Islet precursor cell (in vitro differentiated cells): ENCODE measurements at places on chromosomes 6 and 20.

DNA sequence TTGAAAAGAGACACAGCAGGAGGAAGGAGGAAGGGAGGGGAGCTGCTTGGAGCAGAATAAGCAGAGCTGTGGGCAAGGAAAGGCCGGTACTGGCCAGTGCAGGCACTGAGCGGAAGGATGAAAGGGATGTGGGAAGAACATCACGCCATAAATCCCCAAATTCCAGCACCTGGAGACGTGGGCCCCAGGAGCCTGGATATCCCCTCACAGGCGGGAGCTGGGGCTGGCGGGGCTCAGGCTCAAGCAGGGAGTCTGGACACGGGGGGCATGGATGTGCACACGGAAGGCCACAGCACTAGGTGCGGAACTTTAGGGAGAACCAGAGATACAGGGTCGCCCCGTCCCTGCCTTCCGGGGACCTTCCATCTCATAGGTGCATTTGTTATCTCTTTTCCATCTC lies 7.5 kb upstream of the RPP40 start:
- no peak for DNase-seq

DNA sequence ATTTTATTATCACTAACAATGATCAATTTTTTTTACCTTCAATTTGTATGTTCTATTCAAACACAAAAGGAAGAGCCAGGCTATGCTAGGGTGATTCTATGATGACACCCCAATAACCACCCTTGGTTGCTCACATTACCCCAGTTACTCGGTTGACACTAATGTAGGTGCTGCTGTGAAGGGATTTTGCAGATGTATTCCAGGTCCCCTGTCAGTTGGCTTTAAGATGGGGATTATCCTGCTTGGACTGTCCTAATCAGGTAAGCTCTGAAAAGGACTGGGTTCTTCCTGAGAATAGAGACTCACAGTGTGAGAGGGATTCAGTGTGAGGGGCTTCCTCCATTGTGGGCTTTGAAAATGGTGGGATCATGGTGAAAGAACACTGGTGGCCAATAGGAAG lies 11.9 kb downstream of the HLA-A start:
- DNase-seq, result no peak

GRCh38 chr6:106360410-106360988 lies at the start of gene CRYBG1:
CRYBG1 (plus strand) TSS chr6:106360717; CDS start chr6:106360909, 192 bp downstream.
- peak; percentile 93 for DNase-seq

DNA sequence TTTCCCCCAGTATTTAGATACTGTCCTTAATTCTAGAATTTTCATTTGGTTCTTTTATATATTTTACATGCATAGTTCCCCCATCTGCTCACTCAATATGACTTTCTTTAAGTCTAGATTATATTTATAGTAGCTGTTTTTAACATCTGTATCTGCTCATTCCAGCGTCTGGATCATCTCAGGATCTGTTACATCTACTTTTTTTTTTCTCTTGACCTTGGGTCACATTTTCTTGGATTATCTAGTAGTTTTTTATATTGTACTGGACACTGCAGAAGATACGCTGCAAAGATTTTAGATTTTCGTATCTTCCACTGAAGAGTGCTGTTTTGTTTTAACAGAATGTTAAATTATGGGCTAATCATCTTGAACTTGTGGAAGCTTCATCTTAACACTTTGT lies 20.7 kb downstream of the RAB22A start:
- no peak for DNase-seq

GRCh38 chr20:40282541-40282940 lies 406.5 kb downstream of the MAFB start:
- no peak for DNase-seq

- peak; percentile 89 for DNase-seq
These were observed 716 bp downstream of the SHPRH start for GRCh38 chr6:145963216-145964068.

- DNase-seq, result no peak
These were observed 103.4 kb downstream of the ERMARD start for GRCh38 chr6:169854813-169855212.

- DNase-seq, result no peak
These were observed 1805.3 kb upstream of the DEFB115 start for GRCh38 chr20:29452186-29452585.

- no peak for DNase-seq
These were observed 72.0 kb downstream of the REV3L start for GRCh38 chr6:111411046-111411445.

DNA sequence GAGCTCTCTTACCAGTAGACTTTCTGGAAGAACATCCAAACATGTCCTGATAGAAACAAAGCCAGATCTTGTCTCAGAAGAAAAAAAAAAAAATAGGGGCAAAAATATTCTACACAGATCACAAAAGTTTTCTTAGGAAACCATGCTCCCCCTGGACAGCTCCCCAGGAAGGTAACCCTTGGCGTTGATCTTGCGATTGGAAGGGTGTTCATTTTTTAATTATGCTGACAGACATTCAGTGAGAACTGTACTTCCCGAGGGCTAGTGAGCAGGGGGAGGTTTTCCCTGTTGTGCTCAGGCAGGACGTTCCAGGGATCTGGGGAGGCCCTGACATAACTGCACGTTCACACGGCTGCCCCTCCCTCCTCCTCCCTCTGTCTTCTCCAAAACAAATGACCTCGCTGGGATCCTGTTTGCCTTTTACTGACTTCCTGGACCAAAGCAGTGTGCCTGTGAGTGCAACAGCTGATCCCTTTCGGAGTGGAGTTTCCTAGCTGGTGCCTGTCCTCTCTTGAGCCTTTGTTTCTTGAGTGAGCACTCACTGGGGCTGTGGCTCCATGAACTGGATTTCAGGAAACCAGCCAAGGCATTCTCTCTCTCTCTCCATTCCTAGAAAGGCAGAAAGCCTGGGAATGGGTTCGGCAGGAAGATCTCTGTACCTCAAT lies 46.7 kb downstream of the MARCKS start:
- peak; percentile 76 for DNase-seq

GRCh38 chr6:24940311-24940917 lies 4.7 kb upstream of the RIPOR2 start:
- DNase-seq, result no peak

GRCh38 chr6:169967687-169968086 lies 216.3 kb downstream of the ERMARD start:
- DNase-seq, result no peak

DNA sequence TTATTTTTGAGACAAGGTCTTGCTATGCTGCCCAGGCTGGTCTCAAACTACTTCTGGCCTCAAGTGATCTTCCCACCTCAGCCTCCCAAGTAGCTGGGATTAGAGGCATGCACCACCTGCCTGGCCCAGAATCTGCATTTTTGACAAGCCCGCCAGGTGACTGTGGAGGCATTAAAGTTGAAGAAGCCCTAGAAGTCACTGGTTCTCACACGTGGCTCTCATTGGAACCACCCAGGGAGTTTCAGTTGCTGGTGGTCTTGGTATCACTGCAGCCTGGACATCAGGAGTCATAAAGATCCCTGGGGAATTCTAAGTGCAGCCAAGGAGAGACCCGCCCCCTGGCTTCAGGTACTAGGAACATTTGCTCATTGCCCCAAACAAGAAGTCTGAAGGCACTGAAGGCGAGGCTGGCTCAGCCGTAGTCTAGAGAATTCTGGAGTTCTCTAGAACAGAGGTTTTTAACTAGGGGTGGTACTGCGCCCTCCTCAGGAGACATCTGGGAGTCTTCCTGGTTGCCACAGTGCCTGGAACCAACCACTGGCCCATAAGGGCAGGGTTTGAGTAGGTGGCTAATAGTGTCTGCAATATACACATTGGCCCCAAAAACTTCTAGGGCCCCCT lies 182.8 kb downstream of the ZMYND8 start:
- no peak for DNase-seq

DNA sequence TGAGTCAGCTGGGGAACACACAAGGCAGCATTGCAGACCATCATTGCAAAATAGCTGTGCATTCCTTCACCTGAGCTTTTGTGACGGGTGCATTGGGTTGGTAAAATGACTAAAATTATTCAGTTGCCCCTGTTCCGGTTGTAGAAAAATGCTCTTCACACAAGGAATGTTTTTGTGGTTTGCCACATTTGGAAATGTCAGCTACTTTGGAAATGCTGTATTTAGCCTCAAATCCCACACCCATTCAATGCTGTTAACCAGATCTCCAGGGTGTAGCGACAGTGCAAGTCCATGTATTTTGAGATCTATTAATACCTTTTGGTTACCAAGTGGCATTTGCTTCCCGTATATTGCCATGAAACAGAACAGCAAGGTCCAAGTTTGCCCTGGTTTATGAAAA lies 201.2 kb downstream of the FOXA2 start:
- DNase-seq, result no peak

DNA sequence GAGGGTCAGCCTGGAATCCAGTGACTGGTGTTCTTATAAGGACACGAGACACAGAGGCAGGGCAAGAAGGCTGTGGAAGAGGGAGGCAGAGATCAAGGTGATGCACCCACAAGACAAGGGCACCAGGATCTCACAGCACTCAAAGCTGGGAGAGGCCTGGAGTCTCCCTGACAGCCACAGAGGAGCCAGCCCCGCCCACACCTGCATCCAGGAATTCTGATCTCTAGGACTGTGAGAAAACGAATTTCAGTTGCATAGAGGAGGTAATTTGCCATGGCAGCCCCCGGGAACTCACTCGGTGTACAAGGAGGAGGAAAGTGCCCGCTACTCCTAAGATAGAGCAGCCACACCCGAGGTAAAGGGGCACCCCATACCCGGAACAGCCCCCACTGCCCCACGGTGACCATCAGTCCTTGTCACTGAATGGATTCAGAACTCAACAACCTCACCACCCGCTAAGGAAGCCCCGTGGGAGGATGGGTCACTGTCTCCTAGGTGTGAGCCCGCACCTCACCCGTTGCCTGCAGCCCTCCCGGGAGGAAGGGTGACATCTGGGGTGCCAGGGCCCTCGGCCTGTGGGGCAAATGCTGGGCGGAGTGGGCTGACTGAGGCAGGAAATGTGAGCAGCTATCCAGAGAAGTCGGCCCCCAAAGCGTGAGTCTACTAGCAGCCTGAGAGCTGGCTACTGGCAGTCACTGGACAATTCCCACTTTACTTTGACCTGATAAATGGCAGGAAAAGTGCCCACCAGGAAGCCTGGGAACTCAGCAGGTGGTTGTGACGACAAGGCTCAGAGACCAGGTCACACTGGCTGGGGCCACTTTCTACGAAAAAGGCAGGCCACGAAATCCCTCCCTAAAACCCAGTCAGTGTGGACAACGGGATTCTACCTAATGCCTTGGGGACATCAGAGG lies 22.4 kb downstream of the DLL1 start:
- no peak for DNase-seq

GRCh38 chr6:66993272-66993671 lies 1286.2 kb upstream of the EYS start:
- DNase-seq, result no peak

GRCh38 chr6:143884216-143884900 lies 20.1 kb downstream of the ZC2HC1B start:
- DNase-seq, result no peak

DNA sequence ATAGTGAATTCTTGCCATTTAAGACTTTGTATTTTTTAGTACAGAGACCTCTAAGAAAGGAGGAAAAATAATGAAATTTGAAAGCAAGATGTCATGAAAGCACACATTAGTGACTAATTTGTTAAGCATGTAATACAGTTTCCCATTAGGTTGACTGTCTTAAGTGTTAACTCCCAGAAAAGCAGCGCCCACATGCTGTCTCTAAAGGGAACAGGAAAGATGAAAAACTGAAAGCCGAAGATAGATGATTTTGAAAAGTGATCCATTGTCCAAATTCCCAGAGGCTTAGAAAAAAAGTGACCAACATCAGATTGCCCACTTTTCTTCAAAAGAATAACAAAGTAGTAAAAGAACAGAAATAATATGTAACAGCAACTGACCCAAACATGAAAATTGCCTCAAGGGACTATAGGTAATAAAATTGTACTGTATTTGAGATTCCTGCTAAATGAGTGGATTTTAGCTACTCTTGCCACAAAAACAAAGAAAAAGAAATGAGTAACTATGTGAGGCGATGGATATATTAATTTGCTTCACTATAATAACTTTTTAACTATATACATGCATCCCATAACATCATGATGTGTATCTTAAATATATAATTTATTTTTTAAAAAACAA lies 83.2 kb upstream of the OGFRL1 start:
- DNase-seq, result no peak

DNA sequence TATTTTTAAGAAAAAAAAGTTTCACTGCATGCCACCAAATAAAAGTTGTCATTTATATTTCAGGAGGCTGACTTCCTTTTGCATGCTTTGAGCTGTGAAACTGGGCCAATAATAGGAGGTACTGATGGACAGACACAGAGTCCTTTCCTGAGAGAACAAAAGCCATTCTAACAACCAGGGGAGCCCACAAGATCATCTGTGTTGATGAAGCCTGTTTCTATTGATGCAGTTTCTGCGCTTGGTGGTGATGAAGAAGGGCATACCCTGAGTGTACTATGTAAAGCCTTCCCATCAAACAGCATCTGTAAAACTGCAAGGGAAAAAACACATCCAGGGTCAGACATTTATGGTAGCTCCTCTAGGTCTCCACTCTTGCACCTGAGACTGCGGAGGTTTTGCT lies 34.8 kb downstream of the ABHD12 start:
- no peak for DNase-seq

DNA sequence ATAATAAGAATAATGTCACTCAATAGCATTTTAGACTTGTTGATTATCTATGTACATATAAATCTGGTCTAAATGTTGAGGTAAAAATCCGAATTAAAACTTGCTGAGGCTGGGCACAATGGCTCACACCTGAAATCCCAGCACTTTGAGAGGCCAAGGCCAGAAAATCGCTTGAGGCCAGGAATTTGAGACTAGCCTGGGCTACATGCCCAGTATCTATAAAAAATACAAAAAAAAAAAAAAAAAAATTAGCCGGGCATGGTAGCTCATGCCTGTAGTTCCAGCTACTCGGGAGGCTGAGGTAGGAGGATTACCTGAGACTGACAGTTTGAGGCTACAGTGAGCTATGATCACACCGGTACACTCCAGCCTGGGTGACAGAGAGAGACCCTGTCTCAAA lies 34.2 kb upstream of the SUPT3H start:
- DNase-seq, result no peak

DNA sequence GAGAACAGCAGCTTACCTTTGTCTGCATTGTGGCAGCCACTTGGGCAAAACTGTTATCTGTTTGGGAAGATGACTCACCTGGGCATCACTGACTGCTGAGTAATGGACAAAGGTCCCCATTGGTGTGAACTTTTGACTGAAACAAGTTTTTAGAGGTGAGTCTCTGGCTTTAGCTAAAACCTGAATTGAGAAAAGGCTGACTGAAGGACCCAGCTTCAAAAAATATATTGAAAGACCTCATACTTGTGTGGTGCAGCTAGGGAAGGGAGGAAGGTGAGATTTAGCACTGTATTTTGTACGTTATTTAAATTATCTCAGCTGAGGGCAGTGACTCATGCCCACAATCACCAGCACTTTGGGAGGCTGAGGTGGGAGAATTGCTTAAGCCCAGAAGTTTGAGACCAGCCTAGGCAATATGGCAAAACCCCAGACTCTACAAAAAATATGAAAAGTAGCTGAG lies 4.5 kb upstream of the CITED2 start:
- peak; percentile 73 for DNase-seq

- no peak for DNase-seq
These were observed 93.9 kb upstream of the OGFRL1 start for GRCh38 chr6:71194724-71195123.

- DNase-seq, result no peak
These were observed 398.3 kb downstream of the UTRN start for GRCh38 chr6:144683216-144684070.

GRCh38 chr6:148855744-148856143 lies 108.9 kb downstream of the UST start:
- no peak for DNase-seq

- DNase-seq, result no peak
These were observed 526.1 kb upstream of the MARCKS start for GRCh38 chr6:113331021-113331420.

GRCh38 chr6:134223796-134224420 lies 94.0 kb downstream of the SGK1 start:
- no peak for DNase-seq
